ENCODE measurements at places on chromosomes 3 and 15.
A peak's percentile ranks its signal among the peaks of the same experiment; 100 is the strongest.

DNA sequence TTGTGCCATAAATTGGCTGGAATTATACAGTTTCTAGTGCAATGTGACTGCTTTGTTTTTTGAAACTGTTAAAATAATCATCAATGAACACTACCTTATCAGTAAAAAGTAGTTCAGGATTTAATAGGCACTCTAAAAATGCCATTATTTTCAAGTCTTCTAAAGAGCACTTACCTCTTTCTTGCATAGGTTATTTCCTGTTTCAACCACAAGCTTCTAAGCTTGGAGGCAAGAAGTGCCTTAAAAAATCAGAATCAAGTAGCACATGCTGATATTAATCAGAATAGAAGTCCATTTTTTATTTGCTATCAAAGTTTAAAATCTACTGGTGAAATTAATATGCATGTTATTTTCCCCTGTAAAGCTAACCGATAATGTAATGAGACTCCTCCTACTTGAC, 991.6 kb downstream of the CADM2 start:
- no peak for DNase-seq

DNA sequence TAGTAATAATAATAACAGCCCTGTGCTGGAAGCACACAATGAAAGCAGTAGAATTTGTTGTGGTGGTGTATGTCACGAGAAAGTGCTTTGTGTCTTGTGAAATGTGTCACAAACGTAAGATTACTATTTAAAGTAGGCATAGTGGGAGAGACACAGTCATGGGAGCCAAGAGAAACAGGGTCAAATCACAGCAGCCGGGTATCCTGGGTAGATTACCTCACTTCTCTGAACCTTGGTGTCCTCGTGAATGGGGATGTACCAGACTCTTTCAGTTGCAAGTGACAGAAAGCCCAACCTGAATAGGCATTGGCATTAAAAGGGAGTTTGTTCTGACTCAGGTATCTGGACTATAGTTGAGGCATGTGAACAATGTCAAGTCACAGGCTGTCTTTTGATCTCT, 29.1 kb upstream of the SRGAP3 start:
- no peak for DNase-seq

DNA sequence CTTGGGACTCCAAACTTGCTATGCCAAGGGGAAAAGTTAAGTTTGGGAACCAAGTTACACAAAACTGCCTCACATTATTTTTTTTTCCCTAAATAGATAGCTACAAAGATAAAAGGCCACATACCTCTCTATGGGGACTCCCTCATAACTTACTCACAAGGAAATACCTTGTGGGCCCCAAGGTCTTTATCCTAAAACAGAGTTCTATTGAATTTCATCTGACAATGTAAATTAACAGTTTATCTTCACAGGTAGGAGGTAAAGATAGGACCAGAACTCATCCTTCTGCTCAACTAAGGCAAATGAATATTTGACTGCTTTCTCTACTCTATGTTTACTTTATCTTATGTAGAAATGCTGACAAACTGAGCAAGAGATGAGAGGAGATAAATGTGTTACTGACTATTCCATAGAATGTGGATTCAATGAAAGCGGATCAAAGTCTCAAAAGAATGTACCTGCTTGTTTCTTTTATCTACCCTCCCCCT, 1278.0 kb downstream of the OTOL1 start:
- no peak for DNase-seq

- DNase-seq: no peak
Measured at GRCh38 chr3:24678421-24678865, 183.8 kb upstream of the THRB start.

DNA sequence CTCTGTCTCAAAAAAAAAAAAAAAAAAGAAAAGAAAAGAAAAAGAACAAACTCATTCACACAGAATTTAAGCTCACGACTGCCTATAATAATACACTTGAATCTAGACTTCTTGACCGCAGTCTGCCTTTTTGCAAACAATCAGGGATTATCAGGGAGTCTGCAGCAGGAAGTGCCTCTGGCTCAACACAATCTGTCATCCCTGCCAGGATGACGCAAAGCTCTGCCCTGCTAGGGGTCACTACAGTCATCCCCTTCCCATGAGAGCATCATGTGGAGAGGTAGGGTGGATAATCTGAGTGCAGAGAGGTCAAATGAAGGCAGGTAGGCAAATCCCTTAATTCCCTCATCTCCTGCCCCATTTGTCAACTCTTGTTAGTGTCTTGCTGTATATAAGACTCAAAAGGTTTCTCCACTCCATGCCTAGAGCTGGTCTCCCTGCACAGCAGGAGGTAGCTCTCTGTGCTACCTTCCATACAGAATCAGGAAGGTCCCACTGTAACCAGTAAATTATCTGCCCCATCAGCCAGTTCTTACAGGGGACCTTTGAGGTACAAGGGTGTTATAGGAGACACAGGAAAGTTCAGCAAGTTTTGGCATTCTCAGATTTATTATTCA, 4.2 kb downstream of the UBAP1L start:
- DNase-seq: peak; percentile 74

GRCh38 chr3:123112232-123112631, 45.4 kb downstream of the PDIA5 start:
- DNase-seq: no peak

GRCh38 chr3:55169608-55170072, 241.8 kb upstream of the LRTM1 start:
- DNase-seq: no peak

DNA sequence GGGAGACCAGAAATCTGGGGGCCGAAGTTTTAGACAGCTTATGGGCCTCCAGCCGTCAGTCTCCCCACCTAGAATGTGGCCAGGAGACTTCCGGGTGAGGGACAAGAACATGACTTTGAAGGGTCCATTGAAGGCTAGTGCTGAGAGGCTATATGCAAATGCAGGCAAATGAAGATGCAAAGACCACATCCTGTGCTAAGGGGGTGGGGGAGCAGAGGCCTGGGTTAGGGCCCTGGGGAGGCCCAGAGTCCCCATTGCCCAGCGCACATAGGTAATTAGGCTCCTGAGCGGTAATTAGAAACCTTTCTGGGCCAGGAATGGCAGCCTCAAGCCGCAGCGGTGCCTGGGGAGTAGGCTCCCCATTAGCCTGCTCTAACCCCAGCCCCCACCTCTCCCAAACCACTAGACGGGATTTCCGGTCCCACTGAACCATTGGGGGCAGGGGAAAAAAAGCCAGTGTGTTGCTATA, 6.8 kb downstream of the CSK start:
- DNase-seq: no peak

DNA sequence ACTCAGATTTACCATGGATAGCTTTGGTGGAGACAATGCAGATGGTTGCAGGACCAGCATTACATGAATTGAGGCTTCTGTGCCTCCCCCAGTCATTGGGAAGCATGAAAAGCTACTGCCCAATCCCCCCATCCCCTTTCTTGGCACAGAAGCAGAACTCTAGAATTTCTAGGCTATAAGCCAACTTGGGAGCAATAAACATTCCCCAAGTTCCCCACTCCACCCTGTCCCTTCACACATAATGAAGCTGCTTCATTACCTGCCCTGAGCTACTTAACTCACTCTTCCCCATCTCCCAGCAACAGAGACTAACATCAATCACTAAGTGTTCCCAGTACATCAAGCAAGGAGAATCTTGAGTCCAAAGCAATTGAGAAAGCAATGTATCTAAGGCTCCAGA, 164.5 kb downstream of the RORA start:
- no peak for DNase-seq

- no peak for DNase-seq
Measured at GRCh38 chr15:97200161-97200560, 760.3 kb upstream of the ARRDC4 start.

- DNase-seq: no peak
Measured at GRCh38 chr15:29127506-29128430, 141.9 kb downstream of the NSMCE3 start.

DNA sequence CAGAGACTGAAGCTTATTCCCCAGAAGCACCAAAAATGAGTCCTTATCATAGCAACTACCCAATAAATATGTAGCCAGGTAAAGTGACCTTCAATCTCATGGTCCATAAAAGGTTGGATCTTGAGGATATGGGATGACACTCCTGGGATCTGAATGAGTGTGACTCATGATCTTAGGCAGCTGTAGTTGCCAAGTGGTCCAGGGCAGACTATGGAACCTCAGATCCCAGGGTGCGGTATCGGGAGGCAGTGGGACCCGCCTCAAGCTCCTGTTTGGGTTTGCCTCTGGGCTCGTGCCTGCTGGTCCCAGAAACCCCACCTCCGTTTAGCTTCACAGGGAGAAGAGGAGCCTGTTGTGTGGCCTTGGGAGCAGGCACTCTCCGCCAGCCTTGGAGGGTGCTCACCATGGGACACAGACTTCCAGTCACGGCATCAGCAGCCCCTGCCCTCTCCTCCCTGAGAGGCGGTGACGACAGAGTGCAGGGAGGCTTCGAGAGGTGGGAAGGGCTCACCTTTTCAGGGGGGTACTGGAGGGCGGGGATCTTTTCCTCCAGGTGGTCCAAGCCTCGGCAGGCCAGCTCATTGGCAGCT, 8.1 kb downstream of the PLIN1 start:
- peak; percentile 52 for DNase-seq
